ENCODE measurements at places on chromosomes 16 and 17.

DNA sequence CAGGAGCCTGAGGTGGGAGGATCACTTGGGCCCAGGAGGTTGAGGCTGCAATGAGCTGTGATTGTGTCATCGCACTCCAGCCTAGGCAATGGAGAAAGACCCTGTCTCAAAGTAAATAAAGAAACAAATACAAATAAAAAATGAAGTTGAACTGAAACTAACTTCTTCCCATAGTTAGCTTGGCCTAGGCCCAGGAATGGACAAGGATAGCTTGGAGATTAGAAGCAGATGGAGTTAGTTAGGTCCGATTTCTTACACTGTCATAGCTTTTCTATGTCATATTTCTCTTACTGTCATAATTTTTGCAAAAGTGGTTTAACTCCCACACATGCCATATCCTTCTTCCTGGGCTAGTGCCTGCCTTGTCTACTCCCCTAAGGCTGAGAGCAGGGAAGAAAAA, 154.7 kb upstream of the CACNG3 start:
- DNase-seq: no peak

- no peak for DNase-seq
These were observed 235.1 kb downstream of the PRKCA start for GRCh38 chr17:66537502-66537901.

- no peak for DNase-seq
These were observed 32.0 kb downstream of the KSR1 start for GRCh38 chr17:27488231-27488630.

DNA sequence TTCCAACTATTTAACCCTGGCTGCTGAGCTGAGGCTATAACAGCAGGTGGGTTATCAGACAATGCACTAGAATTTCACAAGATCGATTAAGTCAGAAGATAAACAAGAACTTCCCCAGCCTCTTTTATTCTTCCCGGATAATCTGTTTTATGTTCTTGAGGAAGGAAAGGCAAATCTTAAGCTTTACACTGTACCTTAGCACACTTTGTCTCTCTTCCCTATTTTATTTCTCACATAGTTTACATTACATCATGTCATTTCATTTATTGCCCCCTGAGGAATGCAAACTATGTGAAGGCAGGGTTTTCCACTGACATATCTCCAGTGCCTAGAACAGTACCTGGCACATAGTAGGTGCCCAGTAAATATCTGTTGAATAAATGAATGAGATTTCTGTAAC, 139.6 kb downstream of the SKAP1 start:
- no peak for DNase-seq

DNA sequence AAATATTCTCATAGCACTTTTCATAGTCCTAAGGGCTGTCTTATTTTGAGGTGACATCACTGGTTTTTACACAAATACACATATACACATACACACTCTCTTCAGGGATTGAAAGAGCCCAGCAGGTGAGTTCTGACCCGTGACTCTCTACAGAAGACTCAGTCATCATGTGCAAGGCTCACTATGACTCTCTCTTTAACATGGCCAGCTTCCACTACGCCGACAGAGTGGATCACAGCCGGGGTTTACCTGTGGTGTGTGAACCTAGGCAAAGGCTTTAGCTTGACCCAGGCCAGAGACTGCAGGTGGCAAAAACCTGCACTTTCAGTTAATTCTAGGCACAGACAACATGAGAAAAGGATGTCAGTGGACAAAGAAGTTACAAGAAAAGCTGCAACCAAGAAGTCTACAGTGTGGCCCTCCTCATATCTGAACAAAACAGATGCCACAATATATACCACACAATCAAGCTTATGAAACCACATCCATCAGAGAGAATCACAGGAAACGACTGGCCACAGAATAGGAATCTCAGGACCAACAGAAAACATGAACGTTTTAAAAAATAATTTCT, 56.5 kb downstream of the CYTH1 start:
- no peak for DNase-seq

DNA sequence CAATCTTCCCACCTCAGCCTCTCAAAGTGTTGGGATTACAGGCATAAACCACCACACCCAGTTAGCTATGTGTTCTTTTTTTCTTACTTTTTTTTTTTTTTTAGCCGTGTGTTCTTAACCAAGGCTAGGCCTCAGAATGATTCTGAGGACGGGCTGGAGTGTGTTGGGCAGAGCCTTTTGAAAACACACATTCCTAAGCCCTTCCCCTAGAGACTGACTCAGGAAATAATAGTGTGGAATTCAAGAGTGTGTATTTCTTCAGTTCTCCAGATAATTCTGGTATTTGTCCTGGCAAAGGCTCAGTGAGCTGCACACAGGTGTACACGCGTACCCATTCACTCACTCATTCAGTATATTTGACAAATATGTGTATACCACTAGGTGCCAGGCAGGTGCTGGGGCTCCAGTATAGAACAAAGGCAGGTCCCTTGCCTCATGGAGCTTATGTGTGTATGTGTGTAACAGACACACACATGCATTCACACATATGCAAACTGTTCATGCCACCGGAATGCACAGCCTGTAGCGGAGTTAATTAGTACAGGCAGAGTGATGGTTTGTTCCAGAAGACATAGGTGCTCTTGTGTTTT, 19.4 kb upstream of the NFATC3 start:
- no peak for DNase-seq

DNA sequence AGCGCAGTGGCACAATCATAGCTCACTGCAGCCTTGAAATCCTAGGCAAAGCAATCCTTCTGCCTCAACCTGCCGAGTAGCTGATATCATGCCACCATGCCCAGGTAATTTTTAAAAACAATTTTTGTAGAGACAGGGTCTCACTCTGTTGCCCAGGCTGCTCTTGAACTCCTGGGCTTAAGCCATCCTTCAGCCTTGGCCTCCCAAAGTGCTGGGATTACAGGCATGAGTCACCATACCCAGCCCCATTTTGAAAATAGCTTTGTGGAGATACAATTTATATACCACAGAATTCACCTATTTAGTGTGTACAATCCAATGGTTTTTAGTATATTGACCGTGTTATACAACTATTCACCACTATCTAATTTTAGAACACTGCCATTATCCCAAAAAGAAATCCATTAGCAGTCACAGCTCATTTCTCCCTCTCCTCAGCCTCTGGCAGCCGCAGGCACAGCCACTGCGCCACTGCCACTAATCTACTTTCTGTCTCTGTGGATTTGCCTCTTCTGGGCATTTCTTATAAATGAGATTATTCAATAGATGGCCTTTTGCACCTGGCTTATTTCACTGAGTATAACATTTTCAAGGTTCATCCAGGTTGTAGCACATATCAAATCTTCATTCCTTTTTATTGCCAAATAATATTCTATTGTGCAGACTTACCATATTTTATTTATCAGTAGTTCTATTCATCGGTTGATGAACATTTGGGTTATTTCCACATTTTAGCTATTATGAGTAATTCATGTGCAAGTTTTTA, 6.5 kb downstream of the RNF157 start:
- DNase-seq: no peak

- no peak for DNase-seq
These were observed 11.4 kb downstream of the ACSF3 start for GRCh38 chr16:89104930-89105571.

DNA sequence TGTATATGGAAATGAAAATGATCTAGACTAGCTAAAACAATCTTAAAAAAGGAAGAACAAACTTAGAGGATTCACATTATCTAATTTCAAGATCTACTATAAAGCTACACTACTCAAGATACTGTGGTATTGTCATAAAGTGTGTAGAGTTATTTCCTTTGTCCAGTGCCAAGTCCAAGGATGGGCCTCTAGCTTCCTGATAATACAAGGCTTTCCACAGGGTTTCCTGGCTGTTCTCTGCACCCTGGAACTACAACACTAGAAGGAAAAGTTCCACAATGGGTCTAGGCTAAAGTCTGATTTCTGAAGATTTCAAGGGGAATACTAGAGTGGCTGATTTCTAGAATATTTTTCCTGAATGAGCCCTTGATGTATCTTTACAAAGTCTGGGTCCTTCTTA, 34.2 kb downstream of the TBC1D3B start:
- no peak for DNase-seq

GRCh38 chr16:8819411-8820034, 21.9 kb downstream of the PMM2 start:
- DNase-seq: no peak

- no peak for DNase-seq
These were observed 179.9 kb downstream of the CCDC182 start for GRCh38 chr17:57565176-57565575.

DNA sequence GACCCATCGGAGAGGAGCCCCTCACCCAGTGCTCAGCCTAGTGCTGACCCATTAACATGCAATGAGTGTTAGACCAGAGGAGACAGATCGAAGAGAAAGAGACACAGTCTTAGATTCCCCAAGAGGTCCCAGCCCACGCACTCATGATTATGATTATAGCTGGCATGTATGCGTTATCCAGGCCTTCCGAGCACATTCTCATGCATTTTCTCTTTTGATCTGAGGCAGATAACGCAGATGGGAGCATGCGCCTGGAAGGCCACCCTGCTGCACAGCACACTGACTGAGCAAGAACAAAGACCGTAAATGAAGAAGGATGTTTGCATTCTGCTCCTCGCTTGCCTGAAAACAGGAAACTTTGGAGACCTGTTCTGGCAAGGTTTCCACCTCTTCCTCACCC, 232.7 kb downstream of the SOX9 start:
- DNase-seq: no peak
